ENCODE measurements at places on chromosomes 4 and X. TPM values are rescaled to one million over a fixed set of nuclear protein-coding genes. Genes with fewer than 3 reads are reported as not detected.
A peak's percentile ranks its signal among the peaks of the same experiment; 100 is the strongest.

The LGI2 gene
- polyA plus RNA-seq, result 33.9 TPM

The GLA gene
- polyA plus RNA-seq, result 30.7 TPM

The BMPR1B gene
- polyA plus RNA-seq, result 25.6 TPM

DNA sequence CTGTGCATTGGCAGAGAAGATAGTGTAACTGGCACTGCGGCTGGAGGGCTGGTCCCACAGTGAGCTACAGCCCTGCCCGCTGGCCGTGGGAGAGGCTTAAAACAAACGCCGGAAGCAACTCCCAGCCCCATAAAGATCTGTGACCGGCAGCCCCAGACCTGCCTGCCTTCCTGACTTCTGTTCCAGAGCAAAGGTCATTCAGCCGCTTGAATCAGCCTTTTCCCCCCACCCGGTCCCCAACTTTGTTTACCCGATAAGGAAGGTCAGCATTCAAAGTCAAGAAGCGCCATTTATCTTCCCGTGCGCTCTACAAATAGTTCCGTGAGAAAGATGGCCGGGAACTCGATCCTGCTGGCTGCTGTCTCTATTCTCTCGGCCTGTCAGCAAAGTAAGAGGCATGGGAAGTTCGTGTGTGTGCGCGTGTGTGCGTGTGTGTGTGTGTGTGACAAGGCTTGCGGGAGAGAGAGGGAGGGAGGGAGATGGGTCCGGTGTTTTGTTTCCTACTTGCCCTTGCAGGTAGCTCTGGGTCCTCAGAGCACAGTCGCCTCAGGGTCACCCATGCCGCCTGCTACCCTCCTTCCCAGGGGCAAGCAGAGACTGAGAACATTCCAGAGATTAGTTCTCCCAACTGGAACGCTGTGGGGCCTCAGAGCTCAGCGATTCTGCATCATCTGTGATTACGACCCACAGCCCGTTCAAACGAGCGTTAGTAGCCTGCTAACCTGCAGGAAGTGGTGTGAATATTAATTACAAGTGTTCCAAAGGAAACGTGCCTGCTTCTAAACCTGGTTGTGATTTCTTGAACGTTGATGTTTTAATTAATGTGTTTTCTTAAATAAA is at the start of gene MGST2:
MGST2 (plus strand) TSS at position 130 of the 840 bp plus-strand sequence; CDS start at position 331, 201 bp downstream.
- DNase-seq, result peak; percentile 74

- DNase-seq, result no peak
These were observed 214.6 kb downstream of the PALLD start for GRCh38 chr4:168711197-168712140.

DNA sequence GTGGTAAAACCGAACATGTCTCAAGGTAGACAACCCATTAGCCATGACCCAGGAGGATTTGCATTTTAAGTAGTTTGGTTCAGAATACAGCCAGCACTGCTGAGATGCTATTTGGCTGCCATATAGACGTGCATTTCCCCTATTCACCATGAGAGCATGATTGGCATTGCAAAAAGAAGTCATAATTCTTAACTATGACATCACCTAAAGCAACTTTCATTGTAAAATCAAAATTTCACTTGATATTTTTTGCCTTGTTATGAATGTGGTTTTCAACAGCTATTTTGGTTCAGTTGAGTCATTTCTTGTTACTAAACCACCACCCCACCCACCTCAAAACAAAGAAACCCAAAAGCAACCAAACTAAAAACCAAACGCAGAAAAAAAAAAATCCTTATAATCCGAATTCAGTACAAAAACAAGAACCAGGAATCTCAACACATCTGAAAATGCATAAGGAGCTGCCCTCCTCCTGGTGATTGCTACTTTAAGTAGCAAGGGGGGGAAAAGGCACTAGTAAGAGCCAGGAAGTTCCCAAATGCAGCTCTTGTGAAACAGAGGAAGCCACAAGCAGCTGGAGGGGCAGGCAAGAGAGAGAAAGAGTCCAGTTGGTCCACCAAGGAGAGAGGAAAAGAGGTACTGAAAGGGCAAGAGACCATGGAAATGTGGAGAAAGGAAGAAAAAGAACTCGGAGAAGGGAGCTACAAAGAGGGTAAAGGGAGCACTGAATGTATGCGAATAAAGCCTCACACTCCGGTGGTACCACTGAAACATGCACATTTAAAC is 3.1 kb downstream of the SLITRK4 start:
- no peak for DNase-seq

DNA sequence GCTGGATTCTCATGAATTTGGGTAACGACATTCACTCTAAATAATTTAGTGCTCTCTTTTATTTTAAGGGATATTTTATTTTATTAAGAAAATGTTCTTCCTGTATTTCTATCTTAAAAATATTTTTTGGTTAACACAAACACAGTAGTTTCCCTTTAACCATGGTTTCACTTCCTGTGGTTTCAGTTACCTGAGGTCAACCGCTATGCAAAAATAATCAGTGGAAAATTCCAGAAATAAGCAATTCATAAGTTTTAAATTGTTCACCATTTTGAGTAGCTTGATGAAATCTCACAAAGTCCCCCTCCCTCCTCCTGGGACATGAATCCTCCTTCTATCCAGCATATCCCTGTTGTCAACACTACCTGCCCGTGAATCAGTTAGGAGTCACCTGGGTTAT is 71.4 kb downstream of the GBA3 start:
- DNase-seq, result no peak

The STK32B gene
- polyA plus RNA-seq, result 9.2 TPM

GRCh38 chr4:83012200-83012686 is 1.6 kb upstream of the LIN54 start:
- DNase-seq, result no peak

DNA sequence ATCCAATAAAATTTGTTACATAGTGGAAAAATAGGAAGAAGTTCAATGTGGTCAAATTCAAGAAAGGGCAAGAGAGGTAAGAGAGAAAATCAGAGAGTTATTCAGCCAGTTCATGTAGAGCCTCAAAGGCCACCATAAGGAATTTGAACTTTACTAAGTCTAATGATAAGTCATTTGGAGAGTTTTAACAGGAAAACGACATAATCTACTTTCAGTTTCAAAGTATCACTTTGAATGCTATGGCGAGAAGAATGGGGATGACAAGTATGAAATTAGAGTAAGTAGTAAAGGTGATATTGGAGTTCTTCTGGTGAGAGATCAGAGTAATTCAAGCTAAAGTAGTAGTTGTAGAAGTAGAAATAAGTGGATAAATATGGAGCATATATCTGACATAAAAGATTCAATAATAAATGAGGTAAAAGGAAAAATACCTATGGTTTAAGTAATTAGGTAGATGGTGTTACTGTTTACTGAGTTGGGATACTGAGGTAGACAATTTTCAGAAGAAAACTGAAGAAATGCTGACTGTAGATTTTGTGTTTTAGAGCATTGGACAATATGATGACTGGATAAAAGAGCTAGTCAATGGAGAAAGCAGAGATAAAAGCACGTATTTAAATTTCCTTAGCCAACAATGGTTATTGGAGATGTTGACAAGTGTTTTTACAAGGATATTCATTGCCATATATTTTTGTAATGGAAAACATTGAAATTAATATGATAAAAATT is 331.7 kb upstream of the ADGRL3 start:
- no peak for DNase-seq

GRCh38 chrX:3678328-3678727 is 35.1 kb downstream of the PRKX start:
- DNase-seq, result no peak

DNA sequence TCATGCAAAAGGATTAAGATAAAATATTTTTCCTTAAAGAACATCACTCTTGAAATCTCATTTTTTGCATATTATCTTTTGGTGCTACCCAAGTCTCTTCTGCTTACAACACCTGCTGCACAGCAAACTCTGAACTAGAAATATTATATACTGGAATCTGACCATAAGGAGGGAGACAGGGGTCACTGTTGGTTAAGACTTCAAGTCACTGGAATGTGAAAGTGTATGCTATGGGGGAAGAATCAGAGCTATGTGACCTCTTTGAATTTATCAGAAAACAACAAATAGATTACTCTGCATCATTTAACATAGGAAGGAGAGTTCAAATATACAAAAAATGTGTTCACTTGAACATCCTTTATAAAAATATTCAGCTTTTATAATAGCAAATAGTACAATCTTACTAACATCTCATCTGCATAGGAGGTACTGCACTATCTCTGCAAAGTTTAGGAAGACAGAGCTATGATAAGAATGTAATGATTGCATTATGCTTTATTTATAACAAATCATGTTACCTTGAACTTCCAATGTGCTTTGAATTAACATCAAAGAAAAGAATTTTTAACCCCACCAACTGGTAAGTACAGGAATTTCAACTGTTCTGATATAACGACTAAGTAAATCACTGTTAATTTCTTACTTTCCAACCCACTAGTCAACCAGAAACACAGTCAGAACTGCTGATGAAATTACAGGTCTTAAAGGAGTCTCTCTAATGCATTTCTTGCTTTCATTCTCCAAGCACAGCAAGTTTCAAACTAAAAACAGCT is 69.8 kb downstream of the ZNF827 start:
- DNase-seq, result no peak

DNA sequence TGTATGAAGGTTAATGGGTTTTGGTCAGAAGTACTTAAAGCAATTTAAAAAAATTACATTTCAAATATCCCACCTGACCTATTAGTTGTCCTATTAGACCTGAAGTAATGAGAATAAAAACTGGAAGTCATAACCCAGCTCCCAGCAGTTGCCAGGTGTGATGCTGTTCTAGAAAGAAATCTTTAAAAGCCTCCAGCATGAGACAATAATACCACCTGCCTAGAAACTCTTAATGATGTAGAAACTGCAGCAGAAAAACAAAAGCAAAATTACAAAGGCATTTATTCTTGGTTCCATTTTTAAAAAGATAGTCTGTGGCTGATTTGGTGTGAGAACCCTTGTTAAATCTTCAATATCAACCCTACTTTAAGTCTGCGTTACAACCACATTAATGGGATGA is 1137.7 kb upstream of the TENM3 start:
- DNase-seq, result no peak

The SPOCK3 gene
- polyA plus RNA-seq, result 15.4 TPM

DNA sequence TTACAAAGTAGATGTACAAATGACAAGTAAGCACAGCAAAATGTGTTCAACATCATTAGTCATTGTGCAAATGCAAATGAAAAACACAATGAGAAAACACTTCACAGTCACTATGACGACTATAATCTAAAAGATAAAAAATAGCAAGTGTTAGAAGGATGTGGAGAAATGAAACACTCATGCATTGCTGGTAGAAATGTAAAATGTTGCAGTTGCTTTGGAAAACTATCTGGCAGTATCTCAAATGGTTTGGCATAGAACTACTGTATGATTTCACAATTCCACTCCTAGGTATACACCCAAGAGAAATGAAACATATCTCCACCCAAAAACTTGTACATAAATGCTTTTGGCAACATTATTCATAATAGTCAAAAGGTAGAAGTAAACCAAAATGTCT is 459.7 kb upstream of the TRAM1L1 start:
- no peak for DNase-seq

DNA sequence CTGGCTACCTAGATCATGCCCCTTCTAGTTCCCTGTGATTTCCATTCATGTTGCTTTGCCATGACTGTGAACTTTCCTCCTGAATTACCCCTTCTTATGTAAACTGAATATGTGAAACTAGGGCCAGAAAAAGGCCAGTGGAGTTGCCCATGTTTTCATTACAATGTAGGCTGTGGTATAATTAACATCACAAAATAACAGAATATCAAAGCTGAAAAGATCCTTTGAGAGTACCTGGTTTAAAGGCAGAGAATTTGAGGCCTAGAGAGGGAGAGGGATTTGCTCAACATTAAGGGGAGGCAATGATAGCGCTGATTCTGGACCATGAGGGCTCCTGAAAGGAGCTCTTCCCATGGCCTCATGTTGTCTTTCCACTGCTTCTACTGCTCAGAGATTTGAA is 392.2 kb downstream of the OPHN1 start:
- no peak for DNase-seq

GRCh38 chrX:110163488-110163887 is 154.4 kb downstream of the AMMECR1 start:
- no peak for DNase-seq

The SMARCA1 gene
- polyA plus RNA-seq, result 109 TPM

The CDX4 gene
- not detected for polyA plus RNA-seq

DNA sequence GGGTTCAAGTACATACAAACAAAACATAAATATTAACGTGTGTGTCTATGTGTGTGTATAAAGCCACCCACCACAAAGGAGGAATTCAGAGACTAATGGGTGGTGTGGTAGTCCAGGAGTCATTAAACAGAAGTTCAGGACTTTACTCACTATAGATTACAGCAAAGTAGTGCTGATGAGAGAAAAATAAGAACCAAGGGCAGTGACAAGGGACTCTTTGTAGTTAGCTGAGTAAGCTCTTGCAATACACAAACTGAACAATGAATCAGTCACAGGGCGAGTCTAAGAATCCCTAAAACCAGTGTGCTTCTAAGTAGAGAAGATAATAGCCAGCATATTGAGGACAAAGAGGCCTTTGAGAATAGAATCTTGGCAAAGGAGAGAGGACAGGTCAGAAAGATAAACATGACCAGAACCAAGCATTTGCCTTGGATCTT is 232.4 kb downstream of the PPP3CA start:
- DNase-seq, result no peak

DNA sequence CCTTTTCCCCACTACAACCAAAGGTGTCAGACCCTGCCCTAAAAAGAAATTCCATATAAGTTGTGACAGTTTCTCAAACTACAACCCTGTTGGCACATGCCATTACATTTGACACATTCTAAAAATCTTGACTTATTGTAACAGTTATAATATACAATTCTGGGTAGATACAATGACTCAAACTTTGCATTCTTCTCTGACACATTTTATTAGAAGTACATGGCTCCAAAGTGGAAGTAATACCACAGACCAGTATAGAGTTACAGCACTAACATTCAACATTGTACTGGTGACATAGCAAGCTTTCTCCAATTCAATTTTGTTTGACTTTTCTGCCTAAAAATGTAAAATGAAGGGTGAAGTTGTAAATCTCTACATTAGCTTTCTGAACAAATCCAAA is 196.6 kb upstream of the ETNPPL start:
- no peak for DNase-seq

- DNase-seq, result no peak
These were observed 366.7 kb downstream of the PCDH7 start for GRCh38 chr4:31086756-31087330.

GRCh38 chr4:145130788-145131399 is 32.8 kb downstream of the ABCE1 start:
- no peak for DNase-seq

DNA sequence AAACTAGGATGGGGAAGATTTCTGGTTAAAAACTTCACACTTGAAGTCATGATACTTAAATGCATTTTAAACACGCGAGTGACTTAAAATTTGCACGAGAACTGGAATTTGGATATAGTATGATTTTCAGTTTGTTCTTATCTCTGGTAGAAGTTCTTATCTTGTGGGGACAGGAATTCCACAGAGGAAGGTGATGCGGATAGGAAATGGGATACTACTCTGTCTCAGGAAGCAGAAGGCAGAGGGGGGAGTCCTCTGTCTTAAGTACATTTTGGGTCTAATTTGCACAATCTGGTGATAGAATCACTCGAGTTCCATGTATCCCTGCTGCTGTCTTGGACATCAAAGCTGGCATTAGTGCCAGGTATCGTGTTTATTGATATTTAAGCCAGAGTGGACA is 53.3 kb downstream of the TLL1 start:
- no peak for DNase-seq

The INTU gene
- polyA plus RNA-seq, result 19.9 TPM

The CYSLTR1 gene
- 1.5 TPM for polyA plus RNA-seq
